Stimulated activated CD4-positive, alpha-beta T cell treated with anti-CD3 and anti-CD28 coated beads, Interleukin-4, amount 100 ng/mL, for 24 hours (primary cell): ENCODE measurements at places on chromosomes 16 and 17.
A peak's percentile ranks its signal among the peaks of the same experiment; 100 is the strongest.

DNA sequence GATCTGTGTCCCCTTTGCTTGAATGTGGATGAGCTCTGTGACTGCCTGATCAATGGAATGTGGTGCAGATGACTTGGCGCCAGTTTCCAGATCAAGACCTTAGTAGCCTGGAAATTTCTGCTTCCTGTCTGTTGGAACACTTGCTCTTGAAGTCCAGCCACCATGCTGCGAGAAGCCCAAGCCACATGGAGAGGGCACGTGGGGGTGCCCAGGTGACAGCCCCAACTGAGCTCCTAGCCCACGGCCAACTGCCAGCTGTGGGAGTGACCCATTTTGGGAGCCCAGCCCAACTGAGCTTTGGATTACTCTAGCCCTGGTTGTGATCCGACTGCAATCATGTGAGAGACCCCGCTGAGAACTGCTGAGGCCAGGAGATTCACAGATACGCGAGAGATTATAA, 3.3 kb upstream of the ITGAM start:
- no peak for DNase-seq

DNA sequence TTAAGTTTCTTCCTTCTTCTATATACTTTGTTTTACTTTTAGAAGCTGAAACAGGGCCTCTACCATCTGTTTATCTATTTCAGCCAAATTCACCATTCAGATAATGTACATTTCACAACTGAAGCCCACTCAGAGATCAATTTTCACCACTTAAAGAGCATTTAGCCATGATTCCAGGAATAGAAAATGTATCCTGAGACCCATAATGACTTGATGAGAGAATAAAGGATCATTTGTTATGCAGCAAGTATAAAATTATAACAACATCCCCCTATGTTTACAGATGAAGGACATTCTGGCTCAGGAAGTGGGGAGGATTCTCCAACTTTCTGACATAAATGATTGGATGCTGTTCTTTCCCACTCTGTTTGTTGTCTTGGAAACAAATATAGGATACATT, 962.1 kb upstream of the EEF2KMT start:
- no peak for DNase-seq

DNA sequence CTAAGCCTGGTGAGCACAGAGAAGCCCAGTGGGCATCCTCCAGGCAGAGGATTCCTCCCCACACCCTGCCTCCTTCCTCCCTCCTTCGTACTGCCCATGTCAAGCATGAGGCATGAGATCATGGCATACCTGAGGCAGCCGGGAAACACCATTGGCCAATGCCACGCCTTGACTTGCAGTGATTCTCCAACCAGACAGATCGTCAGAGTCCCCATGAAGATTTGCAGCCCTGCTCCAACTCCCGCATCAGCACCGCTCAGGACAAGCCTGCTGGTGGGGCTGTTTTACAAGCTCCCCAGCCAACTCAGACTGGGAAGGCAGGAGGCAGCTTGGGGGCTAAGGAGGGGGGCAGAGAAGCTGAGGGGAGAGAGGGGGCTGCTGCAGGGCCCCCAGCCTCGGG, 2.9 kb upstream of the KRT16 start:
- no peak for DNase-seq

DNA sequence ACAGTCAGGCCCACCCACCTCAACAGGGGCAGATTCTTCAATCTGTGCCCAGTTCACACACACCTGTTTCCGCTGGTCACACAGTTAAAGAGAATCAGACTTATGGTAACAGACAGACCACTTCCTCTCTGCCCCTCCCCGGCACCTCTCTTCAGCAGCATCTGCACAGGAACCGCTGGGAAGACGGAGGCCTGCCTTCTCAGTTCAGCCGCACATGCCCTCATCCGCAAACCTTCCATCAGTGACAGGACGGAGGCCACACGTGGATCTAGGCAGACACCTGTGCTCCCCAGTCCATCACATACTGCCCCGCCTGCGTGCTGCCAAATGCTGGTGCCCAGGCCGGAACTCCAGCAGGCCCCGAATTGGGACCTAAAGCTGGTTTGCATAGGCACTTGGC, 10.3 kb downstream of the PHB1 start:
- no peak for DNase-seq

DNA sequence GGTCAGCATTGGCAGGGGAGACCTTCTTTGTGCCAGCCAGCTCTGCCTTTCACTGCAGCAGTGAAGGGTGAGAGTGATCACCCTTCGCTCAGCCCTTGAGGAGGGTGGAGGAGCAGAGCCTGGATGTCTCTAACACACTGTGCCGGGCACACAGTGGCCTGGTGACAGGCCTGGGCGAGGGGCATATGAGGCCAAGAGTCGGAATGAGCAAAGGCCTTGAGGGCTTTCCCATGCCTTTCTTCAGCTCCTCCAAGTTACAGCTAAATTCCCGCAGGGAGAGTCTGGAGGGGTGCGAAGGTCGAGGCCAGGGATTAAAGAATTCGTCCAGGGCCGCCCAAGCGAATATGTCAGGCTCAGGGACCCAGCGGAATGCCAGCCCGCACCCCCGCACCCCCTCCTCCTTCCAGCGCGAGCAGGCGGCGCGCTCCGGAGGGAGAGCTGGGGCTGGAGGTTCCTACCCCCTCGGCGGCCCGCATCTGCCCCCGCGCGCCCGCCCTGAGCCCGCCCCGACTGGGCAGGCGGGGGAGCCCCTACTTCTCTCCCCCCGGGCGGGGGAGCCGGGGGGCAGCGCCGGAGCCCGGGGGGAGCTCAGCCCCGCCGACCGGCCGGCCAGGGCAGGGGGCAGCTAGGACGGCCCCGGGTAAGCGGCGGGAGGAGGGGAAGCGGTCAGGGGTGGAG, at the start of gene RASL10B:
Gene RASL10B (plus strand): TSS at position 401 of the 678 bp plus-strand sequence. CDS start 3,546 bp downstream, outside the sequence.
- DNase-seq: peak; percentile 56
